ENCODE measurements at places on chromosomes 12 and 14.

DNA sequence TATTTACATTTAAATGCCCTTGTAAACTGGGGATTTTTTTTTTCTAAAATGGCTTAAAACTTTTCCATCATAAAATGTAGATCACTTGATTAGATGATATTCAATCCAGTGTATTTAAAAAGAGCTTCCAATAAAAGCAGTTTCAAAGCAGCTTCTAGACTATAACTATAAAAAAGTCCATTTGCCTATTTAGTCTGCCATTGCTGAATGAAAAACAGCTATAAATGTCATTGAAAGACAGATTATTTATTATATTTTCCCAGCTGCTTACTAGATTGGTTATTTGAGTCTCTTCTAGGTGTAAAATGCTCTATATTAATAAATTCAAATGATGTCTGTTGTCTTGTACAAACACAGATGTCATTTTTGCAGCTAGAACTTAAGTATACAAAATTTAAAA is 414.8 kb downstream of the RMST start:
- DNase-seq = no peak

DNA sequence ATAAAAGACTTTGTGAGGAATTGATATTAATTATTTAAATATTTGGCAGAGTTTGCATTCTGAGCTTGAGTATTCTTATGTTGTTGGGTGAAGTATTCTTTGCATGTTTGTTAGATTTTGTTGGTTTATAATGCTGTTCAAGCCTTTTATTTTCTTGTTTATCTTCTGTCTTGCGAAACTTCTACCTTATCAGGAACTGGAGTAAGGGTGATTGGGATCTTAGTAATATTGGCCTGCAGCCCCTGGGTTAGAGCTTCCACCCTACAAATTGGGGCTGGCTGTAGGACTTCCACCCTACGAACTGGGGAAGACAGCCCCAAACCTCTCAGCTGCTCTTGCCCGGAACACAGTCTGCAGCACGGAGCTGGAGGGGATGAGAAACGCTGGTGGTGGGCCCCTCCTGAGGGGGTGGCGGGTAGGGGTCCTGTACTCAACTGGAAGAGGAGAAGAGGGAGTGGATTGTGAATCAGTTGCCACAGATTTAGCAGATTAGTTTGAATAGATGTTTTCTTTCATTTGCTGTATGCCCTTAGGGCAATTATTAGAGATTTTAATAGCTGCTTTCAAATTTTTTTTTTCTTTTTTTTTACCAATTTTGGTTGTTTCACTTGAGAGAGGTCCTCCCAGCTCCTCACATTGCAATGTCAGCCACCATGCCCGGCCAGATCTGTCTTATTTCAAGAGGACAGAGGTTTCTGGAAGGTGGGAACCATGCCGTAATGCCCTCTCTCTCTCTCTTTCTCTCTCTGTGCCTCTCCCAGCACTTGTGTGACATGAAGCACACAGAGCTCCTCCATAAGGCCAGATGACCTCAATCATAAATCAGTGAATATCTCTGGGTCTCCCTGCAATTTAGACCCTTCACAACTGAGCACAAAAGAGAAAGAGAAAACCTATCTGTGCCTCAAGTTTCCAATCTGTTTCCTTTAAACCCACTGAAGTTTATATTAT is 123.4 kb downstream of the DICER1 start:
- DNase-seq = no peak

GRCh38 chr14:104734051-104734587 is 10.1 kb downstream of the ADSS1 start:
- no peak for DNase-seq

- no peak for DNase-seq
Observed at GRCh38 chr14:23605931-23606585, 27.5 kb upstream of the JPH4 start.

DNA sequence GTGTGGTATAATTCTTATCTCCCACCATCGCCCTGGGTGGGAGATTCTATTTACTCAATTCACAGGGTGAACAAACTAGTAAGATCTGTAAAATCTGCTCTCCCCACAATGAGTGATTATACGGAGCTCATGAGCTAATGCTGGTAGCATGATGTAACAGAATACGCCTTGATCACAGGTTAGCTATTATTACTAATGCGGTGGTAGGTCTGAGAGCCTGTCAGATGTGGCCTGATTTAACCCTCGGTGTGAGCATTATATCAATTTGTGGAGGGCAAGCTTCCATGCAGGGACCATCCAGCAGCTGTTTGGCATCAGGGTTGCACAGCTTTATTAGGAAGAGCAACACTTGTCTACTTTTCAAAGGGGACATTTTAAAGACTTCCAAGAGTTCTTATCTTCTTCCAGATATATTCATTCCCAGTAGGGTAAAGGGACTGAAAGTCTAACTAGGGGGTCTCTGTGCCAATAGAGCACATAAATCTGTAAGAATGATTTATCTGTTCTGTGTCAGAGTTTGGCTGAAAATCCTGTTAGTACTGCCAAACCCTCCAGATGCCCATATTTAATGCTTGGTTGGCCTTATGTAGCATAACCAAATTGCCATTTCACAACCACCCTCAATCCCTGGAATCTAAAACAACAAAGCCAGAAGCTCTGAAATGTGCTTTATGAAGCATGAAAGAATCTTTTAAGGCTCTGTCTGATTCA is 18.7 kb downstream of the TSHR start:
- DNase-seq = no peak

- no peak for DNase-seq
Observed at GRCh38 chr12:87728931-87729593, 300.1 kb downstream of the C12orf50 start.

DNA sequence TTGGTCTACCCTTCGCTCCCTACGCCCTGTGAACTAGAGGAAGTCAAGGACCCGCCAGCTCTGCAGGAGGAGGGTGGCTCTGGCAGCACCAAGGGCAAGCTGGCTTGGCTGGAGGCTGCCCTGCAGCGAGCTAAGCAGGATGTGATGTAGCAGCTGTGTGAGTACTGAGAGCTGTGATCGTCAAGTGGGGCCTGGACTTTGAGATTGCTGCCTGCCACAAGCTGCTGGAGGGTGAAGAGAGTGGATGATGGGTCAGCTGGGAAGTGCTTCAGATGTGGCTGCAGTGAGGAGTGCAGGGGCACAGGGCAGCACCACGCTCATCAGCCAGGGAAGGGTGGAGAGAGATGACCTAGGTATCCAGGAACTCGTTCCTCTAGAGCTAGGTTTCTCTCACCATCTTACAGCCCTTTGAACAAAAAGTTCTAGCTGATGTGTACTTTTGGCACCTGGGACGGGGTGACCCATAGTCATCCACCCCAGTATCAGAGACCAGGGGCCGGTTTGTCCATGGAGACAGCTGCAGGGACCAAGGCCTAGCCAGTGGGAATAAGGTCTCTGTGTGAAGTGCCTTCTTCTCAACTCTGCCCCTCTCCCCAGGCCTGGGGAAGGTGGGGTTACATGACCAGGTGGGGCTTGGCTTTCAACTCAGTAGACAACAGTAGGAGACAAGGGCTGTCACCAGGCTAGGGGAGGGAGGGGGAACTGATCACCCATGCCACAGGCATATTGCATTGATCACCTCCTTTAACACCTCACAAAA is 3.2 kb downstream of the KRT86 start:
- no peak for DNase-seq

GRCh38 chr14:35747379-35747778 is 61.7 kb downstream of the RALGAPA1 start:
- DNase-seq = no peak

GRCh38 chr12:65699251-65699650 is 125.0 kb upstream of the HMGA2 start:
- no peak for DNase-seq

DNA sequence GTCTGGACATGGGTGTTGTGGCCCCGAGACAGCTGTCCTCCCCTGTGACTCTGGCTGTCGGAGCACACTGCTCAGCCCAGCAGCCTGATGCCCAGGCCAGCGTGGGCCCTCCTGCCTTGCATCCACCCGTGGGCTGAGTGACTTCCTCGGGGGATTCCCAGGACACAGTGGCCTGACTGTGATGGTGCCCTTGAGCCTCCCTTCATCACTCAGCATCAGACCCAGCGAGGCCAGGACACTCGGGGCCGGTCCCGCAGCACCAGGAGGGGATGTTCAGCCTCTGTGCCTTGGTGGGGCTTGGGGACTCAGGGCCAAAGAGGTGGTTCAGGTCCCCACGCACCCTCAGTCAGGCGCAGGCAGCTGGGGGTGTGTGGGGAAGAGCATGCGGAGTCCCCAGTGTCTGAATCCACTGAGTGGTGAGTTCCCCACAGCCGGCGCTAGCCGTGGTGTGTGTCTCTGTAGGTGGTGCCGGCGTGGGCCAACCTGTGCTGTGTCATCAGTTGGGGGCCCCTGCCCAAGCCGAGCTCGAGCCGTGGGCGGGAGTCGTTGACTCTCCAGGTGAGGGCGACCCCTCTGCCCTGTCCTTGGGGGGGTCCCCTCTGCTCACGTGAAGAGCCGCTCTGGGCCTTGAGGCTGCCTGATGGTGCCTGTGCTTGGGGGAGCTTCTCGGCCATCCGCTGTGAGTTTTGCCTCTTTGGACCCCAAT is 185.8 kb downstream of the ADGRD1 start:
- no peak for DNase-seq

GRCh38 chr14:41642367-41642766 is 35.7 kb downstream of the LRFN5 start:
- no peak for DNase-seq

GRCh38 chr14:73287071-73287470 is 49.8 kb downstream of the PAPLN start:
- no peak for DNase-seq

GRCh38 chr14:56555921-56556570 is 23.6 kb upstream of the TMEM260 start:
- DNase-seq = peak; percentile 32

- DNase-seq = no peak
Observed at GRCh38 chr14:96195441-96196081, 9.1 kb upstream of the BDKRB2 start.

DNA sequence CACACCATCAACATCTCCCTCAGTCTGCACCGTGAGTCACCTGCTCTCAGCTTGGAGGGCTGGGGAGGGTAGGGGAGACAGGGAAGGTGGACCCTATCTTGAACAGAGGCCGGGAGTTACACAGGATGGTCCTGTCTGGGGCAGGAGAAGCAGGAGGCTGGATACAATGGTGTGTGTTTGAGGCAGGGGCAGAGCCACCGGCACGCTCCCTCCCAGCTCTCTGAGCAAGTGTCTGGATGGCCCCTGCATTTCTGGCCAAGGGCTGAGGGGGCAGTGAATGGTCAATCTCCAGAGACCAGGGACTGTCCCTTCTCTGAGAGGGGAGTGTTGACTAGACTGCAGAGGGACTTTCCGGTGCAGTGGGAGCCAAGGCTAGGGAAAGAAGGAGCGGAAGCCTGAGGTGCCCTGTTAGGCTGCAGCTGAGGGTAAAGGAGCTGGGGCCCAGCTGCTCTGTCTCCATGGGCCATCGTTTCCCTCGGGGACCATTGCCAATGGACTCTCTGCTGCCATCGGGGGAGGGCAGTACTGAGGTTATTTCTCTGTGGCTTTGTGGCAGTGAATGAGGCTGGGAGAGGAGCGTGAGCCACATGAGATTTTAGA is 1.9 kb downstream of the LRP1-AS start:
- no peak for DNase-seq

GRCh38 chr14:73500360-73500759 is 9.6 kb downstream of the RIOX1 start:
- DNase-seq = no peak

DNA sequence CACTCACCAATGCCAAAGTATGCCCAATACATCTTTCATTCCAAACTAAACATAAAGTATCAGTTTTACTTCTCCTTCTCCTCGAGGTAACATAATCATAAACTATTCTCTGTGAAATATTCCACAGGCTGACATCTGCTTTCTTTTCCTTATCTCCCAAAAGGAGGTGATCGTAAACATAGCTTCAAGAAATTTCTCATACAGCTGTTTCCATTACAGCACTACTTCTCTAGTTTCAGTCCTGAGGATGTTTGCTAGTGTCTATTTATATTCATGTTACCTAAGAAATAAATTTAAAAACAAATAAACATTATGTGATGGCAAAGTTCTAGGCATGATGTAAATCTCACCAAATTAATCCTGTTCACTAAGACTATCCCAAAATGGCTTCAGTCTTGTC is 90.1 kb upstream of the CPSF6 start:
- no peak for DNase-seq

DNA sequence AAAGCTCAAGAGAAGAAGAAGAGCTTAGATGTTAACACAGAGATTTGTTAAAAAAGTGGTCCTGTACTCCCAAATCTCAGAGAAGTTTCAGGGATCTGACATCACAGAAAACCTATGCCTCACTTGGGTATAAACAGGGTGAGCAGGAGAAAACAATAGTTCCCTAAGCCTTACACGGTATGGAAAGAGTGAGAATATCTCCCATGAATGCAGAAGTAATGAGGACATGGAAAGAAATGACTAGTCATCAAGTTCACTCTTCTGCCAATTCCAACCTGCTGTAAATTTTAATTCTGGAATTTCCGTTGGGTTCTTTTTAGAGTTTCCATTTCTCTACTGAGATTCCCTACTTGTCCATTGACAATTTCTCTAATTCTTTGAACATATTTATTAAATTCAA is 6.2 kb upstream of the PTGER2 start:
- no peak for DNase-seq

DNA sequence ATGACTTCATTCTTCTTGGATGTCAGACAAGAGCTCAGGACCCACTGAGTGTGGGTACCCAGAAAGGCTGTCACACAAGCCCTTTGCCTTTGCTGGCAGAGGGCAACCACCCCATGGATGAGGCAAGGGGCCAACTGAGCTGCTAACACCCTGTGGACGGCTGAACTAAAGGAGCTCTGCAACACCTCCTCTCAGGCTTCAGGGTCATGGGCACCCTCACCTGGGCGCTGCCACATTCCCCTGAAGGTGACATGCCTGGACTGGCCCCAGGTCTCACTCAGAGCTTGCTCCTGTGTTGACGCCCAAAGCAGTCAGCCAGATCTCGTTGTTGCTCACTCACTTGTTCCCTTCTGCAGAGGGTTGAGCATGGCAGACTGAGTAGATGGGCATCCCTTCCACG is 336.8 kb upstream of the TMEM132C start:
- no peak for DNase-seq

DNA sequence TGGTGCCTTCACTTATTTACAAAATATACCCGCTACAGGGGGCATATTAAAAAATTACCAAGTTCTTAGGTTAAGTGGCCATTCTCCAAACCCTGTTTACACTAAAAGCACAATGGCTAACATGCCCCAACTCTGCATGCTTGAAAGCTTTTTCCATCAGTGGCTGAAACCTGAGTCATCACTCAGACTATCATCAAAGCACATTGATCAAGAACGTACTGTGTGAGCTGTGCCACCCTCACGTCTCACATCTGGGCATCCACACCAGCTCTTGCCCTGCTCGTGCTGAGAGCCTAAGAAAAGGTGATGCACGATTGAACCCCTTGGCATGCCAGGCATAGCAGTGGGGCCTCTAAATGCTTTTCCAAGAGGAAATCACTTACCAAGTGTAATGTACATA is 13.2 kb downstream of the AQP6 start:
- no peak for DNase-seq

DNA sequence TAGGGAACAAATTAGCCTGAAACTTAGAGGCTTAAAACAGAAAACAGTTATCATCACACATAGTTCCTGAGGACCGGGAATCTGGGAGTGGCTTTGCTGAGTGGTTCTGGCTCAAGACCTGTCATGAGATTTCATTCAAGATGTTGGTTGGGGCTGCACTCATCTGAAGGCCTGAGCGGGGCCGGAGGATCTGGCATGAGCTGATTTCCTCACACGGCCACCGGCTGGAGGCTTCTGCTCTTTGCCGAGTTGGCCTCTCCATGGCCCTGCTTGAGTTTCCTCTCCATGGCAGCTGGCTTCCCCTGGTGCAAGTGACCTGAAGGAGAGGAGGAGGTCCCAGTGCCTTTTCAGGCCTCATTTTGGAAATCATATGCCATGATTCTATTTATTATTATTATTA is 128.1 kb downstream of the PAPOLA start:
- DNase-seq = no peak

All from NCI-H1436 treated with DMSO at 0.1 percent for 48 hours (cell line).